CD4-positive, alpha-beta T cell treated with Interleukin-17A for 1 hour (primary cell): ENCODE measurements at places on chromosomes 6 and 20.

DNA sequence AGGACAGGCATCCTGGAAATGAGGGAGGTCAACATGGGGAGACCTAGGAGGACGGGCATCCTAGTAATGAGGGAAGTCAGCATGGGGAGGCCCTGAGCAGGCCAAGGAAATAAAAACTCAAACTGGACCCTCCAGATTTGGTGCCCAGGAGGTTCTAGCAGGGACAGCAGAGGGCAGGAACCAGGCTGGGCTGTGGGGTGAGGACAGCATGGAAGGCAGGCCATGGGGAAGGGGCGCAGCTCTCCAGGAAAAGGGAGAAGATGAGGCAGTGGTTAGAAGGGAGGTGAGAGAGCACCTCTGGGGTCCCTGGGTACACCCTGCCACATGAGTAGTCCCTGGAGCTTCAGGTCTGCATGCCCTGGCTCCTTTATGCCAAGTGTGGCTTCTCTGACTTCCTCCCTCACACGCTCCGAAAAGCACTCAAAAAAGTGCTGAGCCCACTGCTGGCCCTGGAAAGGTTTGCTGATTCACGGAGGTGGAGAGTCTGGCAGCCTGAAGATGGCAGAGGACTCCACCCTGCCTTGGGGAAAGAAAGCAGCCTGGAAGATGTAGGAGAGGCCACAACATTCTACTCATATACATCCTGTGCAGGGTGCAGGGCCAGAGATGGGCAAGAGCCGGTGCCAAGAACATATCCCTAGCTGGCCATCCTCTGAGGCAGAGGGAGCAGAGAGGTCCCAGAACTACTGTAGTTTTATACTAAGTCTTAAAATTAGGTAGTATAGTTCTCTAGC lies 154.9 kb downstream of the MRPL14 start:
- no peak for DNase-seq

- no peak for DNase-seq
Observed at GRCh38 chr6:16179063-16179462, 50.2 kb downstream of the MYLIP start.

DNA sequence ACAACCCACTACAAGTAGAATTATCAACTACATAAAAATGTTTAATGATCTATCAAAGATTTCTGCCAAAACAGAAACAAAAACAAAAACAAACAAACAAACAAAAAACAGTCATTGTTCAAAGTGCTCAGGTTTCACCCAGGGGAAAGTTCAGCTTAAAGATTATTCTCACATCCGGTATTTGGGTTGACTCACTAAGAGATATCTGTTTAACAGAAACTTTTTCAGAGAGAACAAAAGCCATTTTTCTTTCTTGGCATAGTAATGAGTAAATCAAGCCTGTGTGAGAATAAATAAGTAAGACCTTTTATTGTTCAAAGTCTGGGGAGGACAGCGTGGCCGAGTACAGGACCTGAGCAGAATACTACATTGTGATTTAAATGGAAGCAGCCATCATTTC lies 143.6 kb downstream of the RCAN2 start:
- DNase-seq, result no peak

- no peak for DNase-seq
Observed at GRCh38 chr6:6656287-6656686, 67.8 kb downstream of the LY86 start.

DNA sequence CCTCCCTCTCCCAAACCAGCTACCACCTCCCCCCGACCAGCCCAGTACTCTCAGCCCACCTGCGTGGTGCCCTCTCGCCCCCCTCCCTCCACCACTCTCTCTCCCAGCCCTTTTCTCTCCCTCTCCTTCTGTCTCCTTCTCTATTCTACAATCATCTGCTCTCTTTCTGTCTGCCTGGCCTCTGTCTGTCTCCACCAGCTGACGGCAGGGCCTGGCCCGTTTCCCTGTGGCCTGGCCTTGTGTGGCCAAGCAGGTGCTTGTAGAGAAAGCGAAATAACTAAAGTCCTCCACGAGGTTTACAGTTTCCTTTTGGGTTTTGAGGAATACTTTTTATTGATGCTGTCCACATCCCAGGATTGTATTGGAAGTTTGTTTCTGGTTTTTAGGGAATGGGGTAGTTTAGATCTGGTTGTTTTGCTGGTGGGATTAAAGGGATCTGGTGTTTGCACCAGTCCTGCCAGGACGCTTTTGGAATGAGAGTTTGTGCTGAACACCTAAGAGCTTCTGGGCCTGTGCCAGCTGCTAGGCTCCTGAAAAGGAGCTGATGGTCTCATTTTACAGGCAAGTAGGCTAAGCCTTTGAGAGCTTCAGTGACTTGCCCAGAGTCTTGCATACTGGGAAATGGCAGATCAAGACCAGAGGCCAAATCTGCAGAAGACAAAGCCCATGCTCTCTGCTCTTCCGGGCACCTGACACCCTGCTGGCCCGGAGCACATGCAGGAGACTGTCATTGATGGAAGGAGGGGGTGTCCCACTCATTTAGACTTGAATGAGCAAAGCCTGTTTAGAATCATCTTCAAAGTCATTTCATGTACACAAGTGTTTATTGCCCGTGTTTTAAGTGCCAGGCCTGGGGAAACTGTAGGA lies 161.7 kb downstream of the SYCP2 start:
- DNase-seq, result no peak

DNA sequence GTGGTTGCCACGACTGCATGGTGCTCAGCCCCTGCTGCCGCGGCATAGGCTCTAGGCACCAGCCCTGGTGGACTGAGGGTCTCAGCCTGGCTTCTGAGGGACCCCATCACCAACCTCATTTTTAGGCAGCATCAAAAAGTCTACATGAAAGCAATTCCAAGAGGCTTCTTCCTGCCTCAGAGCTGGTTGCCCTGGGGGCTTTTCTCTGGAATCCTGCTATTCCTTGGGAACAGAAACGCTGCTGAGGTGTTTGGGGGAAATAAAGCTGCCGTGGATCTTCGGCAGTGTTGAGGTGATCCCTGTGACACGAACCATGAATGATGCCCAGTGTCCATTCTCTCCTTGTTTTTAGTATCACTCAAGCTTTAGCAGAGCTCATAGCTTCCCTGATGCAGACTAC lies 148.4 kb upstream of the LRFN2 start:
- no peak for DNase-seq

- DNase-seq, result no peak
Observed at GRCh38 chr6:150767571-150768018, 97.9 kb upstream of the MTHFD1L start.

GRCh38 chr6:80469977-80470376 lies 363.5 kb downstream of the BCKDHB start:
- no peak for DNase-seq

DNA sequence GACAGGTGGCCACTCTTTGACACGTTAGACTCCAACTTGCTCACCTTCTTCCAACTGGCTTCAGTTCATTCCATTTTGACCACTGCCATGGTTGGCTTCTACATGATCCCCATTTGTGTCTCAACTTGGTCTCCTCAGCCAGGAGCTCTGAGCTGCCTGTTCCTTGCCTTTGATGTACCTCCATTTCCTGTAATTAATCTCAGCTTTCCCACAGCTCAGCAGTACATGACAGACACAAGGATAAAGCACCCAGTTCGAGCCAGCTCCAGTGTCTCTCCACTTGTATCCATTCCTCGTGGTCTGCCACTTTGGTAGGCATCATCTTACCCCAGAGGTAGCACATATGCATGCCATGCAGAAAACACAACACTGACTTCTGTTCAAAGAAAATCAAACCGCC lies 161.0 kb downstream of the TSHZ2 start:
- DNase-seq, result no peak
